ENCODE measurements at places on chromosomes 12 and 14. TPM values are rescaled to one million over a fixed set of nuclear protein-coding genes. Genes with fewer than 3 reads are reported as not detected.

DNA sequence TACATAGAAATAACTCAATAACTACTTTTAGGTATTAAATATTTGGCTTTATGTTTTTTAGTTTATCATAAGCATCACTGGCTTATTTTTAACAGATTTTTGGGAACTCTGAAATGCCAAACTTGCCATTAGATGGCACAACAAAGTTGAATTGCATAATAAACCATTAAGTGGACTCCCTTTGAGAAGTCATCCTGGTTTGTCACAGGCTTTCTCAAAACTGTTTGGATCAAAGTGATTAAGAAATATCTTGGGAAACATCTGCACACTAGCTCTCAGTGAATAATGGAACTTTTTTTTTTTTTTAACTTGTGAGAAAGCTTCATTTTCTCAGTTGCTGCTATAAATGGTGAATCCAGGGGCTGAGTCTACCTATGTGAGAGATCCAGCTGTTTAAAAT, 4.3 kb downstream of the SLC16A7 start:
- DNase-seq, result no peak

DNA sequence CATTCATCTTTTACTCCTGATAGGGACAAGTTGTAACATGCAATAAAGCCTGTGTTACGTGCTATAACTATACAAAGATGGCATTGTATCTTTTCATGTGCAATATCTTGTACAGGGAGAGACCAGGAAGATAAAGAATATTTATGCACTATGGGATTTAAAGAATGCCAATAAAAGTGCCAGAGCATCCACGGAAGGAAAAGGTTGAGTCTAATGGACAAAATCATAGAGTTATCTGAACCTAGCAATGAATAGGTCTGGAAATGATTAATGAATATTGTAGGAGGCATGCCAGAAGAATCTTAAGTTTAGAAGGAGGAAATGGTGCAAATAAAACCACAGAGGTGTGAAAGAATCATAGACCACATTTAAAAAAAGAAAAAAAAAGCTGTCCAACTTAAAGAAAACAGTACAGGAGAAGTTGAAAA, 263.9 kb downstream of the KCNC2 start:
- DNase-seq, result no peak

- DNase-seq, result no peak
Observed at GRCh38 chr14:51726166-51726899, 74.6 kb downstream of the FRMD6 start.

DNA sequence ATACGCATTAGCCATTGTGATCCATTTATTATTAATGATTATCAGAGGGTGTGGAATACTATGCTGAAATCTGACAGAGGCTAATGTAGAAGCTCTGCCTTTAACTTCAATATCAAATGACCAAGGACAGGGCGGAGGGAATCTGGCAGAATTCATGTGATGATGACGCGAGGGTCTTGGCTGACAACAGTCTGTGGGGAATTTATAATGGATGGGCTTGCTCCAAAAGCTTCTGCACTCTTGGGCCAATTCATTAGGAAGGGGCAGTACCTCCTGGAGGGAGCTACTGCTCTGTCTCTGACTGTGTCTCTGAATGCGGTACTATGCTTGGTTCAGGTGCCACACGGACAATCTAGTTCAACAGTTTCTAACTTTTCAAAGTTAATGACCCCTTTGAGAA, 46.2 kb downstream of the GALNT8 start:
- DNase-seq, result no peak

DNA sequence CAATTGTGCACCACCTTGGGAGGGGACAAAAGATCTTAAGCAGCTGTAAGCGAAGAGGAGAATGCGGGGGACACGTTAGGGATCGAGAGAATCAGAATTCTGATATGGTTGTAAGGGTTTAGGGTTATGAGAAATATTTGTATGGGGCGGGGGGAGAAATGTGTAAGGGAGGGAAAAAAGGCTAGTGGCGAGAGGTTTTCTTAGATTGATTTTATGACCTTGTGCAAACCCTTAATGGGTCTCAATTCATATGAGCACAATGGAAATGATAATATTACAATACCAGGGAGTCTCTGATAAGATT, 396 bp downstream of the NDUFA9 start:
- DNase-seq, result no peak

DNA sequence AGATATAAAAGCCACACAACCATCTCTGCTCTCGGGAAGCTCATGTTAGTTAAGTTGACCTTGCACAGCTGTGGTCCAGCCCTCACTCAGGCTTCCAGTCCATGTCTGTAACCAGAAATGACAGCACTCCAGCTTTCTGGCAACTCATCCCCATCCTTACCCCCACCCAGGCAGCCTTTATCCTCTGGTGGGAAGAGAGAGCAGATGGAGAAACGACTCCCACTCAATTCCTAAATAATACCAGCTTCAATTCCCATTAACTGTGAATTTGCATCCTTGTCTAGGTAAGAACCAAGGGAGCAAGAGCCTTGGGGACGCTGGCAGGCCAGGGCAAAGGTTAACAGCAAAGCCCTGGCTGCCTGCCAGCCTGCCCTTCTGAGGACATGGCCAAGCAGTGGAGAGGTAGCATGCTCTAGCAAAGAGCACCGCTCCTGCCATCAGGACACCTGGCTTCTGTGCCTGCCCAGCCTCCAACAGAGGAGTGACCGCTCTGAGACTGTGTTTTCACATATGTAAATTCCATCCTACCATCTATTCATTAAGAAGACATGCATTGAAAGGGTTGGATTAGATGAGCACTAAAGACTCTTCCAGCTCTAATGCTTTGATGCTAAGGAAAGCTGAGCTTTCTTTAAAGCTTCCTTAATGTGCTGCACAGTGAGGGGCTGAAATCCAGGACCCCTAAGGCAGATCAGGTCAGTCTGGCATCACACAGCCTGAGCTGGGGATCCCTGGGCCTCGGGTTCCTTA, 236.1 kb downstream of the GRIN2B start:
- no peak for DNase-seq

DNA sequence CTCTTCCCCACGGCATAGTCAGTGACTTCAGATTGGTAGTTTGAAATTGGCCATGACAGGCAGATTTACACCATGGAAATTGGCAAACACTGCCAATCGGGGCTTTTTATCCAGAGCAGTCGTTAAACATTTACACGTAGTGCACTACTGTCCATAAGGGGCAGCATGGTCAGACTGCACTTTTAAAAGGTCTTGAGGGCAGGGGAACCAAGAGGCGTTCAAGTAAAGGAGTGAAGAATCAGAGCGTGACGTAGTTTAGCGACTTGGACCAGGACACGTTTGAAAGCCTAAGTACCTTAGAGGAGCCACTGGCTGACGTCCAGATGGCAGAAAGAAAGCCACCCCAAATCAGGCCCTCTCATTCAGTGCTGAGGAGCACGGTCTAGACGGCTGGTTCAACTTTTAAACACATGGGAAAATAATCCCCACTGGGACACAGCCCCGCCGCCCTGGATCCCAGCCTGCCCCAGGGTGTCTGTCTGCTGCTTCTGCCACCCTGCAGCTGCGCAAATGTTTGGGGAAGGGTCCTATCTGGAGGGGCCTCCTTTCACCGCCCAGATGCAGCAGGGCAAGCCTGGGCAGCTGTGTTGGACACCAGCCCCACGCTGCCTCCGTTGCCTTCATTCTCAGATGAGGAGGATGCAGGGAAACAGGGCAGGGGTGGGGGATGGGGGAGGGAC, 52.5 kb upstream of the PPP2R5C start:
- DNase-seq, result peak; percentile 82

GRCh38 chr12:57089271-57090245, 644 bp downstream of the NAB2 start:
- DNase-seq, result no peak

GRCh38 chr14:69043596-69044260, 64.6 kb upstream of the ACTN1 start:
- no peak for DNase-seq

DNA sequence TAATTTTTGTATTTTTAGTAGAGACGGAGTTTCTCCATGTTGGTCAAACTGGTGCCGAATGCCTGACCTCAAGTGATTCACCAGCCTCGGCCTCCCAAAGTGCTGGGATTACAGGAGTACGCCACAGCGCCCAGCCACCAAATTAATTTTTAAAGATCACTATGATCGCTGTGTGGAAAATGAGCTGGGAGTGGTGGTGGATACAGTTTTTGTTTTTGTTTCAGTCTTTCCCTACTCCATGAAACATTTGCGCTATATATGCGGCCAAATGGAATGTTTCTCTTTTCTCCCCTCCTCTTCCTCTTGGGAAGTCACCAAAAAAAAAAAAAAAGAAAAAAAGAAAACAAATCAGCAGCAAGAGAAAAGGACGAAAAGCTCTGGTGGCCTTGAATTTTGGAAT, 20.8 kb upstream of the P2RX4 start:
- no peak for DNase-seq

- no peak for DNase-seq
Observed at GRCh38 chr14:100428727-100429126, 105.6 kb downstream of the SLC25A47 start.

GRCh38 chr14:93031505-93032315, 84.0 kb downstream of the ITPK1 start:
- DNase-seq, result no peak

GRCh38 chr12:130473266-130473665, 135.6 kb downstream of the PIWIL1 start:
- no peak for DNase-seq

DNA sequence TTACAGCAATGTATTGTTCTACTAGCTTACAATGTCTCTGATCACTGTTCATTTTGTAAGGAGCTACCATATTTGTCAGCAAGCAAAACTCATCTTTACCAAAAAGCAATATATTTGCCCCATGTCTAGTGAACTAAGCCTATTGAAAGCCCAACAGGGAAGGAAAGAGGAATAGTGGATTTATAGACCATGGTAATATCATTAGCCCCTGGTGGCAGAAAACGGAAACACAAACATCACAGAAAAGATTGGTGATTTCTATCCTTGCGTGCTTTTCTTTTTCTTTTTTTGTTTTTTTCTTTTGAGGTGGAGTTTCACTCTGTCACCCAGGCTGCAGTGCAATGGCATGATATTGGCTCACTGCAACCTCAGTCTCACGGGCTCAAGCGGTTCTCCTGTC, 1562.4 kb upstream of the TMEM132C start:
- DNase-seq, result no peak

DNA sequence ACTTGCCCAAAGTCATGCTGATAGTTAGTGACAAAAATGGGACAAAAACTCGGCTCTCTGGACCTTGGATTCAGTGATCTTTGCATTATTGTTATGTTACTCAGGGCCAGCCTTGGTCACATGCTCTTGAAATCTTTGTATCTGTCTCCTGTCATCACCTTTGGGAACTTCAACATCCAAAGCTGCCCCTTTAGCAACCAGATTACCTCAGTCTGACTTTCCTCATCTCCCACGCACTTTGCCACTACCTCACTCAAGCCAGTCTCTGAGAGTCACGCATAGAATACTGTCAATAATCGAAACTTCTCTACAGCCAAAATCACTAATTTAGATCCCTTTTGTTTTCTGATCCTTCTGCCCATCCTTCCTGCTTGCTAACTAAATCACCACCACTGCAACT, 90.8 kb upstream of the DAAM1 start:
- no peak for DNase-seq

DNA sequence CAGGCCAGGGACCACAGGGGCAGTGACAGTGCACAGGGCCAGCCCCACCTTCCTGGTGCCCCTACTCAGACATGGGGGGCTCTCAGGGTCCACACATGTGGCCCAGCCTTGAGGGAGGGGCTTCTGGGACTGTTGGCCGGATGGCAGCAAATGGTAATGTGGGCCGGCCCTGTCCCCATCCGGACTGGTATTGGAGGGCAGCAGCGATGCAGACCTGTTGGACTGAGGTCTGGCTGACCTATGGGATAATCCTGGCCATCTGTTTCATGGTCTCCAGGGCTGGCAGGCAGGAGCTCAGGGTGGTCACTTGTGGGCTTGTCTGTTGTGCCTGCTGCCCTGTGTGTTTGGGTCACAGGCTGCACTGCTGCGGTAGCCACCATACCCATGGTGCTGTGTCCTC, 387.5 kb downstream of the TMEM121 start:
- DNase-seq, result no peak

DNA sequence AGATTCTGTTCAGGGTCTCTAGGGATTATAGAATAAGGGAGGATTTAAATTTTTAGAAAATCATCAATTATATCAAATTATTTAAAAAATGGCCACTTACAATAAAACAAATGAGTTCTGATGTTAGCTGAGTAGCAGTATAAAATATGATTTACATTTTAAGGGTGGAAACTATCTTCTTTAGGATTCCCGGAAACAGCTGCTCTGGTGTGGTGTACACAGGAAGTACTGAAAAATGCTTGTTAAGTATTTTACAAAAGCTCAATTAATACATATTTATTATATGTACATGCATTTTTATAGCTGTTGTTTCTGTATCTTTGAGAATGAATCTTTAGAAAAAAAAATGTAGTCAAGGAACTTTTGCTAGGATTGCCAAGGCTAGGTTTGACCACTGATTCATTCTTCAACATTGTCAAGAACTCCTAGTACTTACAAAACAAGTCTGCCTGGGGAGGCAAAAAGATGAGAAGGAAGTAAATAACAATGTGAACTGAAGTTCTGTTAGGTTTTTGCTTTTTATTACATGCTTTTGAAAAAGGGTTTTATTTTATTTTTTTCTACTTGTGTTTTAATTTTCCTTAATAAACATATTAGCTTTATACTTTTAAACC, 48.0 kb downstream of the ARF6 start:
- no peak for DNase-seq

DNA sequence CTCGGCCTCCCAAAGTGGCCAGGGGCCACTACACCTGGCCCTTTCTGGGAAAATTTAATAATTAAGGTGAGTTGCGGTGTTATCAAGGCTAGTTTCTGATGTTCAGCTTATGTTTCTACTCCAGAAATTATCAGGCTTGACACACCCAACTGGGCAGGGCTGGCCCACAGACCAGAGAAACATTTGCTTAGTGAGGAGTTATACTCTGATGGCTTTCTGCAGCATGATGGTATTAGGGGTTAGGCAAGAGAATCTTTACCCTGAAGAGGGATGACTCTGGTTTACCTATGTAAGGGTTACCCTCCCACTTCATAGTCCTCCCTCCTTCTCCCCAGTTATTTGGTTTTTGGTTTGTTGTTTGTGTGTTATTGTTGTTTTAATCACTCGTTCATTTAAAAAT, 24.5 kb upstream of the HECTD1 start:
- DNase-seq, result no peak

- no peak for DNase-seq
Observed at GRCh38 chr12:47964106-47964728, 821 bp downstream of the TMEM106C start.

DNA sequence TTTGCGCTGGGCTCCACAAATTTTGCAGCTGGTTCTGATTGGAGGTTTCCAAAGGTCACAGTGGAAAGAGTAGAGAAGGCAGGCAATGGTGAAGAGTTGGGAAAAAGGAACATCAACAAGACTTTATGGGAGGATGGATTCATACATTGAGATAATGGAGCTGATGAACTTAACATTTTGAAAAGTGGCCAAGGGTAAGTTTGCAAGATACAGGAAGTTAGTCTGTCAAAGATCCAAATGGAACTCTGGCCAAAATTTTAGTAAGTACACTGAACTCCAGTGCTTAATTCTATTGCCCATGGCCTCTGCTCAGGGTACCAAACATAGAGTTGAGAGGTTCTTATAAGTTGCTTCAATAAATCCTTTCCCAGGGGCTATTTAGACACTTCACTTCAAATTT, 15.6 kb downstream of the CCER1 start:
- no peak for DNase-seq

- no peak for DNase-seq
Observed at GRCh38 chr12:120262852-120263747, 2.4 kb downstream of the PXN start.

GRCh38 chr14:85224241-85224640, 305.7 kb upstream of the FLRT2 start:
- DNase-seq, result no peak

Gene NID2
- total RNA-seq, result 66.2 TPM

Gene EFS
- total RNA-seq, result 15.5 TPM

Gene DYRK4
- 14.9 TPM for total RNA-seq

Gene SERPINA5
- 0.48 TPM for total RNA-seq

Gene OR4K14
- total RNA-seq, result not detected

Gene AQP6
- not detected for total RNA-seq

Gene BDKRB1
- total RNA-seq, result 0.71 TPM

All from mesenteric fat pad (tissue), 1 donor.